ENCODE measurements at places on chromosomes 6 and 20.
A peak's percentile ranks its signal among the peaks of the same experiment; 100 is the strongest.

GRCh38 chr20:35511814-35512420, 17.5 kb downstream of the C20orf173 start:
- peak; percentile 22 for DNase-seq

DNA sequence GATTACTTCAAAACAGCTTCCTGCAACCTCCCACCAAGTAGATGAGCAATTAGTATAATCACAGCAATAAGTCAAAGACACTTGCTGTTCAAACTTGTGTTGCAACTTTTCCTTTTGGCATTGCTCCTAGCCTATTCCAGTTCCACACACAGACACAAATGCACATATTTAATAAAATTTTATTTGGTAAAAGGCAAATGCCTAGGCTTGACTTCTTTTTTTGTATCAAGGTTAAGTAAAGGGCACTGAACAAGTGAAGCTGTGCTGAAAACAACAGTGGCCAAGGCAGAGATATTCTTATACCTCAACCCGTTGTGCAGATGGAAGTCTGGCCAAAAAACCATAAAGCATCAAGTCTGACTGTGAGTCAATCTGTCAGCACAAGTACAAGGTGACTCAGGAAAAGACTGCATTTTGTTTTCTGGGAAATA, 708.4 kb upstream of the CITED2 start:
- no peak for DNase-seq

- DNase-seq: no peak
These were observed 105.0 kb downstream of the SLC24A3 start for GRCh38 chr20:19317237-19318069.

DNA sequence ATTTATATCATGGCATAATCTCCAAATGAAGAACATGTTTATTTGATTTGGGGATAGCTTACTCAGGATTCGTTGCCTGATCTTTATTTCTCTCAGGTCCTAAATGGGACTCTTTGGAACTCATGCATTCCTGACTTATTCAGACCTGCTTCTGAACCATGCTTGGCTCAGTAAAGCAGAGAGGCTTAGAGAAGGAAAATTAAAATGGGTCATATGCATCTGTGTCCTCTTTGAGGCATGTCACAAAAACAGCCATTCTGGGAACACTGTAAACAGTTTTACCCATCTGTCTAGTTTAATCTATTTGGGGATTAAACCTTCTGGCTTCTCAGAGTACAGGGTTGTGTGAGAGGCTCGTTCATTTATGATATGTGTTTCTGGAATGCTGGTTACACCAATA, 1017.3 kb downstream of the KIF16B start:
- no peak for DNase-seq

DNA sequence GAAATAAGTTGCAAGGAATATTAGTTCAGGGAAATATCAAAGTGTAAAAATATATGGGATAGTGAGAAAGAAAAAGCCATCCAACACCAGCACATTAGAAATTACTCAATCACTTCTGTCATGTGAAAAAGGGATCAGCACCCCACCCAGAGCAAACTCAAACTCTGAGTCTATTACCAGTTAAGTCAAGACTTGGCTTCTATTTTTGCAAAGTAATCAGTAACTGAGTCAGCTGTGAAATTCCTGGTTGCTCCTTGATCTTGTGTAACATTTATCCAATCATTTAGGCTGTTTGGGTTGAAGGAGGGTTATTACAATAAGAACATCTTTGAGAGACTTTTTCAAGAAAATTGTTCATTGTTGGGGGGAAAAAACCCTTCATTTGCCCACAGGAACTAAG, 51.2 kb downstream of the SLC22A23 start:
- no peak for DNase-seq

- no peak for DNase-seq
These were observed 92.8 kb downstream of the PTPRT start for GRCh38 chr20:43096931-43097260.

- no peak for DNase-seq
These were observed 26.5 kb downstream of the FASTKD5 start for GRCh38 chr20:3133155-3133554.

GRCh38 chr6:12203001-12203400, 87.2 kb upstream of the EDN1 start:
- no peak for DNase-seq

- no peak for DNase-seq
These were observed 193.4 kb downstream of the CD83 start for GRCh38 chr6:14310960-14311359.

- DNase-seq: no peak
These were observed 58.3 kb downstream of the SERAC1 start for GRCh38 chr6:158109748-158110147.

- DNase-seq: peak; percentile 35
These were observed 6.9 kb upstream of the CD40 start for GRCh38 chr20:46111028-46111835.

DNA sequence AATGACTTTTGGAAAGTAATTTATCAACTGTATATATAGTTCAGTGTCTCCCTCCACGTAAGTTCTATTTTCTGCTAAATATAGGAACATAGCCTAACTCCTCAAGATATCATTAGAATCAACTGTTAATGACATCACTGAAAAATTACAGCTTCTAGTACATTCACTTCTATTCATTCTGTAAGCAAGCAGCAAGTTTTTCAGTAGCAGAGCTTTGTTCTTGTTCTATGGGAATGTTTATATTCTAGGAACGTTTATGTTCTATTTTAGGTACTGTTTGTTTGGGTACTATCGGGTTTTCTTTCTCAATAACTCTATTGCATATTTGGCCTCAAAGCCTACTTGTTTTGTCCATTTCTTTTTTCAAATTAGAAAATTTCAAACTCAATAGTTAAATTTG, 525.6 kb downstream of the EPHA7 start:
- DNase-seq: no peak

DNA sequence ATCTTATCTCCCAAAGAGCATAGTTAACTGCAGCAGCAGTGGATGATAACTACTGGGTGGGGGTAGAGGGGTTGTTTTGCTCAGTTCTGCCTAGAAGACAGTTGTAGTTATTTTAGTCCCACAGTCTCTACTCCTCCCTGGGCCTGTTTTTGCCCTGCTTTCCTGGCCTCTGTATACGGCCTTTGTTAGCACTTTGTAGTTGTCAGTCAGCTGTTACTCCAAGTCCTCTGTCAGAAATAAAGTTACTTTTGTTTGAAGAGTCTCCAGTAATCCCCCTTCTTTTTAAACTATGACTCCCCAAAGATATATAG, 113.9 kb downstream of the SLC16A10 start:
- DNase-seq: no peak

GRCh38 chr6:107612762-107613415, 123.0 kb downstream of the SOBP start:
- DNase-seq: no peak

DNA sequence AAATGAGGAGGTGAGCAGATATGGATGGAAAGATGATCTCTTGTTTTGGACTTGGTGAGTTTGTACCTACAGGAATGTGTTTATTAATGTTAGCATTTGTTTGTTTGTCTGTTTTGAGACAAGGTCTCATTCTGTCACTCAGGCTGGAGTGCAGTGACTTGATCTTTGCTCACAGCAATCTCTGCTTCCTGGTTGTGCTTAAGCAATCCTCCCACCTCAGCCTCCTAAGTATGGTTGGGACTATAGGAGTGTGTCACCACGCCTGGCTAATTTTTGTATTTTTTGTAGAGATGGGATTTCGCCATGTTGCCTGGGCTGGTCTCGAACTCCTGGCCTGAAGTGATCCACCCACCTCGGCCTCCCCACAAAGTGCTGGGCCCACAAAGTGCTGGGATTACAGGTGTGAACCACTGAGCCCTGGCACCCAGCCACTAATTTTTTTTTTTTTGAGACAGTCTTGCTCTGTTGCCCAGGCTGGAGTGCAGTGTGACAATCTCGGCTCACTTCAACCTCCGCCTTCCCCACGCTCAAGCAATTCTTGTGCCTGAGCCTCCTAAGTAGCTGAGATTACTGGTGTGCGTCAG, 7.1 kb downstream of the CASP8AP2 start:
- no peak for DNase-seq

GRCh38 chr6:6717953-6718352, 129.4 kb downstream of the LY86 start:
- peak; percentile 73 for DNase-seq

- peak; percentile 8 for DNase-seq
These were observed 81.9 kb downstream of the PLCB1 start for GRCh38 chr20:8213831-8214587.

- no peak for DNase-seq
These were observed 50.8 kb upstream of the MLN start for GRCh38 chr6:33854572-33855030.

DNA sequence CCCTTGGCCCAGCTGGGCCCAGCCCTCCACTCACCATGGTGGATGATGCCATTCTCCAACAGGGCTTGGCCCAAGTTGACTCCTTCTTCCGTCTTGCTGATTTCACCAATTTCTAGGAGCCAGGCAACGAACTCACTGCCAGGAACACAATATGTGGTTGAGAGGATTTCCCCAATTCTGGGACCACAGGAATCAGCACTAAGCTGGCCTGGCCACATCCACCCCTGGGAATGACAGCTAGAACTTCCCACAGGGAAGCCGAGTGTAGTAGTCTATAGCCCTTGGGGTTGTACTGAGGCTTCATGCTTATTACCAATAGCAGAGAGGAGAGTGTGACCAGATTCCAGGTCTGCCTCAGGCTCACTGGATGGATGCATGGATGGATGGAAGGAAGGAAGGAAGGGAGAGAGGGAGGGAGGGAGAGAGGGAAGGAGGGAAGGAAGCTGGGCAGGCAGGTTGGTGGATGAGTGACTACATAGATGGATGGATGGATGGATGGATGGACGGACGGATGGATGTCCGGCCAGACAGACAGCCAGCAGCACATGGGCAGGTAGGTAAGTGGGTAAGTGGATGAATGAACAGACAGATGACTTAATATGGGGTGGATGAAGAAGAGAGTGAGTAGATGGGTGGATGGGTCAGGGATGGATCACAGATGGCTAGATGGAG, 146.5 kb downstream of the PREX1 start:
- DNase-seq: no peak

- no peak for DNase-seq
These were observed 382.6 kb downstream of the SMOC2 start for GRCh38 chr6:168823397-168824212.

DNA sequence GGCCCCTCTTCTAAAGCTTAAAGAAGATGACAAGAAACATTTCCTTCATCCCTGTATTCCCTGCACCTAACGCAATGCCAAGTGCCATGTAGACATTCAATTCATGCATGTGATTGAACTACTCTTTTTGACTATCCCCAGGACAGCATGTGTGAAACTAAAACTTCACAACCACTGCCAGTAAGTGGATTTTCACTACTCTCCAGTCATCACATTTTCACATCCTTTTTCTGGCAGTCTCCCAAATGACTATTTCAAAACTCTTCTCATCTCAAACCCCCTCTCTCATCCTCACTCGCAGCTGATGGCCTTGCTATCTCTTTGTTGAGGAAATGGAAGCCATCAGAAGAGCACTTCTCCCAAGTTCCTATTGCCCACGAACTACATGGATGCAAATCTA, 122.6 kb downstream of the OPRM1 start:
- DNase-seq: peak; percentile 58

DNA sequence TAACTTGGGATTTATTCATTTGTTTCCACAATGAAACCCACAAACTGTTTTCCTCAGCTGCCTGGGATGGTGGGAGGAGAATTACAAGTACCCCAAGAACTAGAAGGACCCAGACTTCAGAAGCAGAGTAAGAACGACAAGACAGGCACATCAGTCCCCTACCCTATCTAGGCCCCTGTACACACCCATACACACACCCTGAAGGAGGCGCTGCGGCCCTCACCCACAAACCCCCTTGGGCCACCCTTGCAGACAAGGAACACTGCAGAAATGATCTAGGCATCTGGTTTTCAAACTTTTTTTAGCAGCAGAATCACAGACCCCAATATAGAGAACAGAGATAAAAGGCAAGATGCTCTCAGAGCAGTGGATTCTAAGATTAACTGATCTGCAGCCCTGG, 55.0 kb downstream of the TRERF1 start:
- peak; percentile 33 for DNase-seq

DNA sequence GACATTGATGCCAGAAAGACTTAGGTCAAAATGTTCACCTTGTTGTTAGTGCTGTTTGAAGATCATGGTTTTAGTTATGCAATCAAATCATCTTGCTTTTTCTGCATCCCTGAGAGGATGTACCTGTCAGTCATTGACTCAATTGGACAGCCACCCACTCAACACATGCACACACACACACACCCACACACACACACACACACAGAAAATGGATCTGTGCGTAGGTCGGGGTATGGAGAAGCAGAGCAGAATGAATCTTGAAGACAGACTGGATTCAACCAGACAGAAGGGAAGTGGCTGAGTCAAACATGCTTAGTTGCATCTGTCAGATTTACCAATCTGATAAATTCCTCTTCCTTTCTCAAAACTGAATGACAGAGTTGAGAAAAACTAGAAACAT, 19.1 kb upstream of the ZSCAN23 start:
- peak; percentile 38 for DNase-seq

- peak; percentile 30 for DNase-seq
These were observed 28.9 kb downstream of the VEGFA start for GRCh38 chr6:43798688-43799444.

DNA sequence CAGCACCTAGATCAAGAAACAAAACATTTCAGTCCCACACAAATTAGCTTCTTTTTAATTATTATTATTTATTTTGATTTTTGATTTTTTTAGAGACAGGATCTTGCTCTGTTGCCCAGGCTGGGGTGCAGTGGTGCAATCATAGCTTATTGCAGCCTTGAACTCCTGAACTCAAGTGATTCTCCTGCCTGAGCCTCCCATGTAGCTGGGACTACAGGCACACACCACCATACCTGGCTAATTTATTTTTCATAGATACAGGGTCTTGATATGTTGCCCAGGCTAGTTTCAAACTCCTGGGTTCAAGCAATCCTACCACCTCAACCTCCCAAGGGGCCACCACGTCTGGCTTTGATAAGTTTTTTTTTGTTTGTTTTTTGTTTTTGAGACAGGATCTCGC, 24.6 kb downstream of the SNAI1 start:
- DNase-seq: no peak

DNA sequence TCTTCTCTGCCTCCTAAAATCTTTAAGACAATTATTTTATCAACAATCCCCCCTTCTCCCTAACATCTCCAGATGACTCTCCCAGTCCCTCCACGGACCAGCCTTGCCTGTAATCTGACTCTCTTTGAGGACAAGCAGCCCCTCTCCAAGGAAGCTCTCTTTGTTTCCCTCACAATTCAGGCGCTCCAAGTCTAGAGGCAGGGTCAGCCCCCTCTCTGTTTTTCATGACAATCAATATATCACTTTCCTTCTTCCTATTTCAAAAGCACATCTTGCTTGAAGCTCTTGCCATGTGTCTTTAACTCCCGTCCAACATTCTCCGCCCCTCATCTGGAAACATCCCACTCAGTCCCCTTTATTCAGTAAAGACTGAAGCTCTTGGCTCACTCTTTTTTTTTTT, 393.4 kb upstream of the SULF2 start:
- no peak for DNase-seq

- no peak for DNase-seq
These were observed 293.2 kb downstream of the QKI start for GRCh38 chr6:163707387-163708355.

GRCh38 chr6:87196275-87196842, 41.0 kb downstream of the ZNF292 start:
- no peak for DNase-seq

Measured in activated naive CD4-positive, alpha-beta T cell treated with anti-CD3 and anti-CD28 coated beads for 36 hours (primary cell).